Right lung (tissue), 10 donors: ENCODE measurements at places on chromosomes 4 and X. TPM values are rescaled to one million over a fixed set of nuclear protein-coding genes. Genes with fewer than 3 reads are reported as not detected.

Gene SLIT2
- polyA plus RNA-seq = 171 TPM

Gene MAP3K15
- 1.4 TPM for polyA plus RNA-seq

Gene ADGRG4
- polyA plus RNA-seq = not detected

Gene TREX2
- 0.35 TPM for polyA plus RNA-seq
